Pulmonary artery endothelial cell (primary cell): ENCODE measurements at places on chromosomes 6 and 20.

DNA sequence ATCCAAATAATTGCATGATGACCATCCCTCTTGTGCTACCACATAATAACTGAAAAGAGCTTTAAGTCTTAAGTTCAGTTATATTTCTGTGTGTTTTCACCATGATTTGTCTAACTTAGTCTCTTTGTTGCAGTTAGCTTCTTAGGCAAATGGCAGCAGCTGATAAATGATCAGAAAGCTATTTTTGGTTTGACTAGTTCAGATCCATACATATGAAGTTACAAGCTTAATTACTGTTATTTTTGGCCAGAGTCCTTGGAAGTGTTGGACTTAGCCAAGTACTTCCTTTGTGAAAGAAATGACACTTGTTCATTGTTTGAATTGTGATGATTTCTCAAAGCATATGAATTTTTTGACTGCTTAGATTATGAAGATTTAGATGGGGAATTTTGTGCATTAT is 54.2 kb downstream of the HIVEP1 start:
- peak; percentile 39 for DNase-seq

DNA sequence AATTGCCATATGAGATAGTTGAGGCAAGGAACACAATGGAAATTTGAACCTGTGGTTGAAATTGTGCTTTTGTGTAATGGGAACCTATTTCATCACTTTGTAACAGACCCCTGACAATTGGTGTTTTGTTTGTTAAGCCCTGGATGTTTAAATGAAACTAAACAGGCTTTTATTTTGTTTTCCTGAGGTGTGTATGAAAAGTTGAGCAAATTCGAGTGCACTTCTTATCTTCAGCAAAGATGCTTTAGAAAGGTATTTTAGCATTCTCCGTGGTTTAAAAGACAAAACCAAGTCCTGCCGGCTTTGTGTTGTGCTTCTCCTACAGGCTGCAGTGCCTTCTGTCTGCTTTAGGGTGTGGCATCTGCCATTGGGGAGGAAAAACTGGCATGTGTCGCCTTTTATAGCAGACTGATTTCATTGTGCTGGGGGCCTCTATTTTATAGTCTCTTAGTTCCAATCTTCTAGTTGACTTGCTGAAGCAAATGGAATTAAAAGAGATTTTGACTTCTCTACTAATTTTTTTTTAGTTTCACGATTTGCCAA is 2.2 kb upstream of the ARID1B start:
- no peak for DNase-seq

DNA sequence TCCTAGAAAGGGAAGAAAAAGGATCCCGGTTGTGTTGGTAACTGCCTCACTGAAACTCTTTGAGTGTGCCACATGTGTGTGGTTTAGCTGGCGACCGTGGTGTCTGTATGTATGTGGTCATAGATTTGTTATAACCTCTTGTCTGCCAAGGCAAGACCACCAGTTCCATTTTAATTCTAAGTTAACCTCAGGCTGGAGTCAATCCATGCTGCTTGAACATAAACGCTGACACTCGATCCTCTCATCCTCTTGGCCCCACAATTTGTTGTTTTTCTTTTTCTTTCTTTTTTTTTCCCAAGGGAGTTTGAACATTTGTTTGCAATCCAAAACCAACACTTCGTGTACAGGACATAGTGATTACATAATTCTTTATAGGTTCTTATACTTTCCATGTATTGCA is 318.9 kb upstream of the JAG1 start:
- DNase-seq: no peak

DNA sequence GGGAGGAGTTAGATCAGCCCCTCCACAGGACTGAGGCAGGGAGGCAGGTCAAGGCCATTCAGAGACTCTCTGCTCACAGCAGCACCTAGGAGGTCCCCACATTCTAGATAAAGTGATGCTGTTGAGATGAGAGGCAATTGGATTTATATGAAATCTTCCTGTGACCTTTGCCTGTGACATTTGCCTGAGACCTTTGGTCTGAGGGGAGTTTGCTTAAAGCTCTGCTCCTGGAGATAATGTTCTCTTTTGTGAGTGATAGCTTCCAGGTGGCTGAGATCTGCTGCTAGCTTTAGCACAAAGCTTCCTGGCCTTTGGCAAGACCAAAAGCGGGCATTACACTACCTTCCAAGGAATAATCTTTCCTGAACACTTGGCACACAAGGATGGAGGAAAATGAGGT is 43.3 kb downstream of the TMEM244 start:
- no peak for DNase-seq

- DNase-seq: no peak
Measured at GRCh38 chr6:159097256-159097655, 52.5 kb upstream of the TAGAP start.

DNA sequence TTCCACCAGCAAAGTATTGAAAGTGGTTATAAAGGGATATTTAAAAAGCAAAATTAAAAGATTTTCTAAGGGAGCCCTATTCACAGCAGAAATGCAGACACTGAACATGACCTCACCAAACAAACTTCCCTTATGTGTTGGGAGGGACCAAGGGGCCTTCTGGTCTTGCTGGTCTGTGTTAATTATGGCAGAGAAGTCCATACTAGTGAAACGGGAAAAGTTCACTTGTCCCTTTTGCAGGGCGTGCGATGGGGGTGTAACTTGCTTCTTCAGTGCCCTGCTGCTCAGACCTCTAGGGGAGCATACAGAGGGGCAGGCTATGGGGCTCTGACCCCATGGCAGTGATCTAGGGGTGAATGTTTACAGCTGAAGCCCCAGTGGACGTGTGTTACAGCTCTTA is 53.0 kb upstream of the ZNF337 start:
- no peak for DNase-seq

GRCh38 chr6:127918506-127919427 is 17.9 kb upstream of the THEMIS start:
- no peak for DNase-seq

DNA sequence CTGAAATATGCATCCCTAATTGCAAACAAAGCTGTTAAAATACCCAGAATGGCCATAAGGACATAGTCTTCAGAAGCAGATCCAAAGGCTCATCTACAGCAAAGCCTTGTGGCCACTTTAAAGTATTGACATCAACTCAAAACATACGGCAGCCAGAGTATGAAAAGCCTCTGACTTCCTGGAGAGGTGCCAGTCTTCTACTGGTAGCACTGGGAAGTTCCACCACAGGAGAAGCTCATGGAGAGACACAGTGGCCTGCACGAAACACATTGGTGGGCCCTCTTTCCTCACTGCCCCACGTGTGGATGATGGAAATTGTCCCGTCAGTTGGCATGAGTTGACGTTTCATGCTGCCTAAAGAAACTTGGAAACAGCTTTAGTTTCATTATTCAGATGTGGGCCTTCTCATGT is 202.6 kb upstream of the HEY2 start:
- DNase-seq: no peak

- DNase-seq: no peak
Measured at GRCh38 chr6:80211286-80211685, 104.8 kb downstream of the BCKDHB start.

DNA sequence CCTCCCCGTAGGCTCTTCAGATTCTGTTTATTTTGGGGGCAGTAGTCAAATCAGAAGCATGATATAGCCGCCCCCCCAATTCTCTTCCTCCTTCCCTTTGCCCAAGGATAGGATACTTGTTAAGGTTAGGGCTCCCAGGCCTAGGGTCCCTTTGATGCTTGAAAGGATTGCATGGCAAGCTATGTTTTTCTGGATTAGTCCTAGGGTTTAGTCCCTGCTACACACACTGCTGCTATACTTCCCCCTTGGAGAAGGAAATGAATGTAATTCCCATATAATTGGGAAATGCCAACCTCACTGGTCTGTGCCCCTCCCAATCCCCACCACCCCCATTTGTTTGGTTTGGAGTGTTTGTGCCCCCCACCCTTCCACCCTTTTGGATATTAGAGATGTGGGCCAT is 62.8 kb downstream of the ZFAND3 start:
- no peak for DNase-seq

GRCh38 chr6:135449246-135449645 is 48.3 kb downstream of the AHI1 start:
- no peak for DNase-seq

DNA sequence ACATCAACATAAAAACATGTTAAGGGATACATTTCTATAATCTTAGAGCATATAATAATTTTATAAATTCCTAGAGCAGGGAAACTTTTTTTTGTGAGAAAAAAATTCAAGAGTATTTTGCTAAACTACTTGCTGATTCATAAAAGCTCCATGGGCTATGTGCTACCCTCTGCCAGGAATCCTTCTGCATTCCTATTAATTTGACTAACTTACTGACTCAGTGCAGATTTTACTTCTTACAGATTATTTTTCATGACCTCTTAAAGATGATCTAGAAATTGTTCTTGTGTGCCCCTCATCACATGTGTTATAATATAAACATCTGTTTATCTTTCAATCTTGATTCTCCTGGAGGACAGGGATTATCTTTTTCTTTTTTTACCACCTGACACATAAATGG is 5.7 kb downstream of the VTA1 start:
- DNase-seq: no peak

DNA sequence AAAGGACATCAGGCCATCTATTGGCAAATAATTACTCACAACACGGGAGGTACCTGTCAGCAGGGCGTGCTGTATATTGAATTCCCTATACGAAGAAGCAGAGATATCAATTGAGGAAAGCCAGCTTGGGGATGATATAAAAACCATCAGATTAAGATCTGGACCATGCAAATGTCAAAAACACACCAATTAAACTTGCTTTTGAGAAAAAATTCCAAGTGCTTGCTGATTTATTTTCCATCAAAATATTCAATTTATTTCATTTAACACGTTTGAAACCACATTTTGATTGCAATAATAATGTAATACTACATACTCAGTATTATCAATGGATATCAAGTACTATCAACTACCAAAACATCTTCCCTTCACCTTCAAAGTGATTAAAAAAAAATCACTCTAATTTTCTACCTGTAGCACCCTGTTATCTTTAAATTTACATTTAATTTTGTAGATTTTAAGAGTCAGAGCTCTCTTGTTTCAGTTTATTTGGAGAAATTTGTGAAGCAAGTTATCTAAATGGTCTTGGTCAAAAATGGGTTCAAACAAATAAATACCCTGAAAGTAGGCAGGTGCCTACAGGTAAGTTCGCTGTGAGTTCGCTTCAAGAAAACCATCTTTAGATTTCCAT is 6.8 kb upstream of the TBX18 start:
- no peak for DNase-seq

DNA sequence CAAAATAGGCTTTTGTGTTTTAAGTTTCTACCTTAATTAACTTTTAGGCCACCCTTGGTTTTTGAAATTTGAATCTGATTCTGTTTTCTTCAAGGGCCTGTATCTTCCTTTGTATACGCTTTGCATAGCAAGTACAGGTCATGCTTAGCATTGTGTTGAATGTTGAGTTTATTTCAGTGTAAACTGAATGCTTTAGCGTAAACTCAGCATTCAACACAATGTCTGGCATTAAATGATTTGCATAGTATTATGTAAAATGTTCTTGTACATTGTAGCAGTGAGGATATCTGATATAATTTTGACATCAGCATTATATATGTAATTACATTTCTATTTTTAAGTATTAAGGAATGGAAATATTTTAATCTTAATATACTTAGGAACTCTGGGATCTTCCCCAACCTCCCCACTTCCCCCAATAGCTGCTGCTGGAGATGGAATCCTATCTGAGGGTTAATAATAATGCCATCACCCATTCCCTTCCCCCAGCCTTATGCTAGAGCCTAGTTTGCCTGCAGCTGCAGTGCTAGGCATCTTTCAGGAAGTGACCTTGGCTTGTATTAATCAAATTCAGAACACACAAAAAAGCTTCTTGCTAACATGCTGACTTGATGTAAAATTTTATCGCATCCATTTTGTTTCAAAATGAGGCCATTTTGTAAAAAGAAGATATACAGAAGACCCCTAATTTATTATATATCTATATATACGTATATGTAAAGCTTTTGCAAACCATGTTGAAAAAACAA is 73.1 kb downstream of the NCOA3 start:
- peak; percentile 17 for DNase-seq

DNA sequence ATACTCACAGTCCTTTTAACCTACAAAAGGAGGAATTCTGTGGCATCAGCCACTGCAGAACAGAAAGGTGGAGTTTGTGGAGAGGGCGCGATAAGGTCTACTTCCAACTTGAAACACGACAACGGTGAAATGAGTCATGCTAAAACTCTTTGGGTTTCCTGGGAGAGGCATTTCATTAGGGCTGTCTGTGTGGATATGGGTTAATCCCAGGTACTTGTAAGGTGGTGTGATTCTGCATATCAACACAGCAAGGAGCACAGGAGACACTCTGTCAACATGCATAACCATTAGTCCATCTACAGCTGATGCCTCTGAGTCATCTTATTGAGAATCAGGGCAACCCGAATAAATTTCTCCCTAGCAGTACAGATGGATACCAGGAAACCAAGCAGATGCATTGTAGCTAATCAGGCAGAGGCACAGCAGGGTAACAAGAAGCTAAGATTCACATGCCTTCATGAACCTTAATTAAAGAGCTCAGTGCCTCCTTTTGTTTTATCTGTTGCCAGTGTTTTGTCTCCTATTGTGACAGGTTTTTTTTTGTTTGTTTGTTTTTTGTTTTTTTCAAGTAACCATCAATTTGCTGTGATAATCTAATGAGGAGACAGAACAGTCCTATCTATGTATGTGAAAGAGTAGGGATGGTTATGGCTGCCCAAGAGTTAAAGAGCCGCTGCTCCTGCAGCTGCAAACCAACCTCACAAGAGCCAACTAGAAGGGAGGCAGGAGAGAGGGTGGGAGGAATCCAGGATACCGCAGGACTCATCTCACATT is 315.8 kb upstream of the SOX4 start:
- no peak for DNase-seq

DNA sequence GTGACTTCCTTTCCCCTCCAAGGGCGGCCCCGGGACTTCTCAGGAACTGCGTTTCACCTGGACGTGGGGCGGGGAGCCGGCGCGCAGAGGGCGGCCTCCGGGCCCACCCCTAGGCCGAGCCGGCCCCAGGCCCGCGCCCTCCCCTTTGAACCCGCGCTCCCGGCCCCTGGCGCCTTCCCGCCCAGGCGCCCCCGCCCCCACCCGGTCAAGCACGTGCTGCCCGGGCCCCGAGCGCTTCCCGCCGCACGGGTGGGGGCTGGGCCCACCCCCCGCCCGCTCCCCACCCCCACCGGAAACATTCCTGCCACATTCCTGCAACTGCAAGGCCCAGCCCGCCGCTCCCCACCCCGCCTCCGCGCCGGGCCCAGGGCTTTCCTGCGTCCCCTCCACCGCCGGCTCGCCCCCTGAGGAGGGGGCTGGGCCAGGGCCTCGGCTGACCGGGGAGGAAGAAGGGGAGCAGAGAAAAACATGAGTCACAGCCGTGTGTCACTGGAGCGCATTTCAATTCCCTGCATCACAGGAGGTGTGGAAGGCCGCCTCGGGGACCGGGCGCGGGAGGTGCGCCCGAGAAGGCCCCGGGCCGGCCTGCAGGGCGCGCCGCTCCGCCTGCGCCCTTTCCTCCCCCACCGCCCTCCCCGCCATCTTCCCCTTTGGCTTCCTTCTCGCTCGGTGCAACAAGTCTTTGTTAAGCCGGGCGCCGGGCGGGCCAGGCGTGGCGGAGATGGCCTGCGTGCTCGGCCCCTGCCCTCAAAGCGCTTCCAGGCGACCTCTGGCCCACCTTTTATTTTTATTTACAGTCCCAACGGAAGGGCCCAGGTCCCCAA is 1.2 kb upstream of the HMGA1 start:
- peak; percentile 57 for DNase-seq
